ENCODE measurements at places on chromosomes 7 and 10. TPM values are rescaled to one million over a fixed set of nuclear protein-coding genes. Genes with fewer than 3 reads are reported as not detected.

Gene FAM221A
- total RNA-seq, result 4.8 TPM

Gene CLDN4
- total RNA-seq, result 1.2 TPM

Gene CPA1
- not detected for total RNA-seq

Gene DGKB
- total RNA-seq, result not detected

All from H4 (cell line).